Activated CD8-positive, alpha-beta memory T cell treated with anti-CD3 and anti-CD28 coated beads for 1 hour (primary cell): ENCODE measurements at places on chromosomes 2 and 18.

DNA sequence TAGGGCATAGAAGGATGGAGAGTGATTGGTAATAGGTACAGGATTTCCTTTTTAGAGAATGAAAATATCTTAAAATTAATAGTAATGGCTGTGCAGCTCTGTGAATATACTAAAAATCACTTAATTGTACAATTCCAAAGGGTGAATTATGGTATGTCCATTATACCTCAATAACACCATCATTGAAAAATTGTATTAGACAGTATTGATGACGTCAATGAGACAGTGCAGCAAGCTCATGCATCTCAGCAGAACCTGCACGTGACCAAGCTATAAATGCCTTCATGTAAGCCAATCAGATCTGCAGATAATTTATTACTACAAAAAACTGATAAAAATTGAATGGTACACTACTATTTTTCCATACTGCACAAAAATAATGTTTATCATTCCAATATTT is 354.4 kb upstream of the CDH19 start:
- DNase-seq: no peak

- no peak for DNase-seq
Observed at GRCh38 chr2:62370321-62371250, 135.4 kb downstream of the TMEM17 start.

DNA sequence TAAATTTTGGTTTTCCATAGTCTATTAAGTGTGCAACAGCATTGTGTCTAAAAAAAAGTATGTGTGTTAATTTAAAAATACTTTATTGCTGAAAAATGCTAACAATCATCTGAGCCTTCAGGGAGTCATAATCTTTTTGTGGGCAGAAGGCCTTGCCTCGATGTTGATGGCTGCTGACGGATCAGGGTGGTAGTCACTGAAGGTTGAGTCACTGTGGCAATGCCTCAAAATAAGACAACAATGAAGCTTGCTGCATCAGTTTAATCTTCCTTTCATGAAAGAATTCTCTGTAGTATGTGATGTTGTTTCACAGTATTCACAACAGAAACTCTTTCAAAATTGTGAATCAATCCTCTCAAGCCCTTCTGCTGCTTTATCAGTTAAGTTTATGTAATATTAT is 31.3 kb downstream of the HDHD2 start:
- DNase-seq: no peak

GRCh38 chr2:46091961-46092667 is 205.1 kb upstream of the EPAS1 start:
- no peak for DNase-seq

- no peak for DNase-seq
Observed at GRCh38 chr2:49812730-49813129, 658.4 kb upstream of the FSHR start.

DNA sequence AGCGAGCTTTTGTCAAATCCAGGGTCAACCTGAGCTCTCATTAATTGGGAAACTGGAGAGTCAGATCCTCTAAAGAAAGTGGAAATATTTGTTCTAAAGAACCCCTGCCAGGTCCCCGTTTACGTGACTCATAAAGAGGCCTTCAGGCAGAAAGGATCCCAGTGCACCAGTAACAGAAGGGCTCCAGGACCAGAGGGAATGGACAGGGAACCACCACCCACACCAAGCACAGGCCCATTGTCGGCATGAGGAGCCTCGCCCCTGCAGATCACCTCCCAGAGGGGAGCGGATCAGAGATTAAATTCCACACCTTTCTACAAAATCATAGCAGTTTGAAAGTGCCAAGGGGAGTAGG is 16.4 kb upstream of the C1QL2 start:
- no peak for DNase-seq

GRCh38 chr2:165793779-165794535 is at the start of gene GALNT3:
GALNT3 (minus strand) TSS chr2:165794247; CDS start chr2:165770700, 23,547 bp downstream.
- no peak for DNase-seq
